CD8-positive, alpha-beta T cell (primary cell): ENCODE measurements at places on chromosomes 6 and 20. TPM values are rescaled to one million over a fixed set of nuclear protein-coding genes. Genes with fewer than 3 reads are reported as not detected.

- DNase-seq, result no peak
Measured at GRCh38 chr6:16973051-16973450, 128.8 kb upstream of the STMND1 start.

DNA sequence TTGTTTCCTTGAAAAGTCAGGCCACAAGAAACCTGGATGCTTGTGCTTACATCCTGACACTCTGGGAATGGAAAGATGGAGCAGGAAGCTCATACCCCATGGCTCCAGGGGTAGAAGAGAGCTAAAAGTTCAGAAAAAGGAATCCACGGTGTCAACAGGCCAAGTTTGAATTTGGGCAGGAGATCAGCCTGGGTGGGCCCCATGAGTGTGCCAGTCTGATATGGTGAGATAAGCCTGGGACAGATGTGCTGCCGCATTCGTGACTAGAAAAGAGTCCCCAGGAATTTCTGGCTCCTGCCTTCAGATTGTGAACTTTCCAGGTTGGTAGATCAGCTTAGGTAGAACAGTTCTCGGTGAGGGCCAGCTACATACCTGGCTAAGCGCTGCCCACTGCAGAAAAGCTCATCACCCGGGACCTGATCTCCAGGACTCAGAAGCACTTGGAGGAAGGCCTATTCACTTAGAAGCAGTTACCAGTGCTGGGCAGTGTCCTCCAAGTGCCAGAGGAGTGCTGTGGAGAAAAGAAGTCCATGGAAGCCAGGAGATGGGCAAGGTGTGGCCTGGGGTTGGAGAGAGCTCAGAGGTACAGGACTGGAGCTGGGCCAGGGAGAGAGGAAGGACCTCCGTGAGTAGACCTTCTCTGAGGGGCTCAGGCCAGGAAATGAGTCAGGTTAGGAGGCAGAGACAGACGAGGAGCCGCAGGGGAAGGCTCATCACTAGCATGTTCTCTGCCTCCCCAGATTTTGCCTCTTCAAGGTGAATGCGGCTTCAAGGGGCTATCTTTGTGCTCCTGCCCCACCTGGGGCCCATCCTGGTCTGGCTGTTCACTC is at the start of gene TSPO2:
TSS of gene TSPO2 (plus strand) at position 242 of the 830 bp plus-strand sequence. CDS start at position 761, 519 bp downstream.
- no peak for DNase-seq

GRCh38 chr6:35613762-35614161 is 75.0 kb downstream of the FKBP5 start:
- no peak for DNase-seq

DNA sequence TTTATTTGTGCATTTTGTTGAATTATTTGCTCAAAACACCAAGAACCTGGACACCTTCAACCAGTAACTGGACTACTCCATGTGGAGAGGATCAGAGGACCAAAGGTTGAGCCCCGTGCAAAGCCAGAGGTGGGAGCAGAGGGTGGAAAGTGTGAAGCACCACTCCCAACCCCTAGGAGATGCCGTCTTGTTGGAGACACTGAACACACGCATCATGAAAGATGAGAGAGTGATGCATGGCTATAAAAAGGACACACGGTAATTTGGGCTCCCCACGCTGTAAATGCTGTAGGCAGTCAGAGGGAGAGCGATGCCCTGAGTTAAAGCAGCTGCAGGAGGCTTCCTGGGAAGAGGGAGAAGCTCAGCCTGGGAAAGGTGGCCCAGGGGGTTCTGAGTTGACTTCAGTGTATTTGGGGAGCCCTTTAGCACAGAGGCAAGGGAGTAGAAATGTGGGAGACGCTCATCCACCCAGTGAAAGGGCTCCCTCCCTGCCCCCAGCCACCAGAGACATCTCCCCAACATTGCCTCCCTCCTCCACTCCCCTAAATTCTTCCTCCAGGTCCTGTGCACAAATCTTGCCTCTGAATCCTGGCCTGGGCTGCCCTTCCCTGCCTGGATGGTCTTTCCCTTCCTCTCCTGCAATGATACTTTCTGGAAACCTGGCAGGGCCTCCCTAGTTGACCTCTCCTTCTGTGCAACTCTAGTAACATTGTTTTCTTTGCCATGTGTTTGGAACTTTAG is 55.8 kb upstream of the IYD start:
- DNase-seq, result no peak

- no peak for DNase-seq
Measured at GRCh38 chr6:43976706-43977403, 150.4 kb downstream of the MRPL14 start.

GRCh38 chr6:43308101-43308989 is at the start of gene CRIP3:
Gene CRIP3, minus strand, starts transcription at chr6:43308826. Its CDS starts 34 bp downstream, at chr6:43308792.
- peak; percentile 21 for DNase-seq

- peak; percentile 45 for DNase-seq
Measured at GRCh38 chr20:32470025-32470861, 112.1 kb downstream of the ASXL1 start.

DNA sequence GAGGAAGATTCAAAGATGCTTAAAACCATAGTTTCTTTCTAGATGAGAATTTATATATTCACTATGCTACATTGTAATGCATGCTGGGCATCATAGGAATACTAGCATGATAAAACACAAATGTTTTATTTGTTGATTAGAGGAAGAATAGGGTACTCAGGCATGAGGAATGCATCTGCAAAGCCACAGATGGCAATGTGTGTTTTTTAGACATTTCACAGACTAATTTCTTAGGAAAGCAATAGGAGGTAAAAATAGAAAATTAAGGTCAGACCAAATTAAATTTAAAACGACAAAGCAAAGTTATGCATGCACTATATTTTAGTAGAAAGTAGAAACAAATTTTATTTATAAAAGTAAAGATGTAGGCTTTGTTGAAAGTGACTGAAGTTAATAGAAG is 2.1 kb downstream of the TTK start:
- DNase-seq, result no peak

DNA sequence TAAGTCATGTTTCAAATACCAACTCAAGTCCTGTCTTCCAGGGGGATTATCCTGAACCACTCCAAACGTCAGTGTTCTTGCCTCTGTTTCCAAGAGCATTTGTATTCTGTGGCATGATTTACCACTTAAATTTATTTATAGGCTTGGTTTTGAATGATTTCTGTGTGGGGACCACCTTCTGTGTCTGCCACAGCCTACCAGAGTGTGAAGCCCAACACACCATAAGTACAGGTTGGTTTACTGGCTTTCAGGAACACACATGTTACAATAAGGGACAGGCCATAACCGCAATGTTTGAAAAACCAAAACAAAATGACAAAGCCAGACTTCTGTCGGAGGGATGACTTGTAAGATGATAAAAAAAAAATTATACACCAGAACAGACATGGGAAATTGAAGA is 56.5 kb upstream of the MAP3K7 start:
- DNase-seq, result no peak

DNA sequence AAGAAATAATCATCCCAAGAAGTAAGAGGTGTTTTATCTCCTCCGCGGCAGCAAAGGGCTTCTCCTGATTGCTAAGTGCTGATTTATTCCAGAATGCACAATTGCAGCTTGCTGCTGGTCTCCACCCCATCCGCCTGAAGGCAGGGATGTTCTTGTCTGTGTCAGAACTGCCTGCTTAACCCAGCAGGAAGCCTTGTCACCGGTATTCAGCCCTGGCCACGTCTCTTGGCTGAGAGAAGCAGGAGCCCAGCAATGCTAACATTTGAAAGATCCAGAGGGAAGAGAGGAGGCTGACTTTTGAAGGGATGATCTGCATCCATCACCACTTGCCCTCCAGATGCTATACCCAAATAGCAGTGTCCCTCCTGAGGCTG is 4.2 kb downstream of the SCML4 start:
- DNase-seq, result peak; percentile 76

- no peak for DNase-seq
Measured at GRCh38 chr6:143167224-143167623, 106.5 kb downstream of the AIG1 start.

- DNase-seq, result no peak
Measured at GRCh38 chr6:147911686-147912085, 403.2 kb downstream of the SAMD5 start.

GRCh38 chr6:70369332-70369950 is 43.9 kb upstream of the FAM135A start:
- peak; percentile 64 for DNase-seq

- DNase-seq, result peak; percentile 70
Measured at GRCh38 chr6:157314705-157315321, 8.5 kb downstream of the TMEM242 start.

GRCh38 chr6:71886184-71887005 is at the start of gene RIMS1:
Gene RIMS1, plus strand, starts transcription at chr6:71886550. Its CDS starts 474 bp downstream, at chr6:71887024.
- DNase-seq, result no peak

- no peak for DNase-seq
Measured at GRCh38 chr6:91483415-91484105, 896.7 kb upstream of the MAP3K7 start.

DNA sequence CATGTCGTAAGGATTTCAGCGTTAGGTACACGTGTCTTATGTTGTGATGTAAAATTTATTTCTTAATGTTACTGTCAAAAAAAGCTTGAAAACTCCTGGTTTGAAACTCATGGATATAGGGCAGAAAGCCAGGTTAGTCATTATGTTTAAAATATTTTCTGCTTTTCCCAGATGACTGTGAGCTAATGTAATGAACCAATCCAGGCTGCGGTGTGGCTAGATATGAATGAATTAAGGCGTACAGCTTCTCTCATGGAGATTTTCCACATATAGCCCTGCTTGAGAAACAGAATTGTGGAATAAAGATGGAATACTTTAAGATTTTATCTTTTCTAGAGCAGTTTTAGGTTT is 80.3 kb upstream of the STMND1 start:
- no peak for DNase-seq

- no peak for DNase-seq
Measured at GRCh38 chr20:20755231-20755630, 42.8 kb upstream of the RALGAPA2 start.

GRCh38 chr6:10852361-10852960 is 14.1 kb upstream of the MAK start:
- DNase-seq, result no peak

DNA sequence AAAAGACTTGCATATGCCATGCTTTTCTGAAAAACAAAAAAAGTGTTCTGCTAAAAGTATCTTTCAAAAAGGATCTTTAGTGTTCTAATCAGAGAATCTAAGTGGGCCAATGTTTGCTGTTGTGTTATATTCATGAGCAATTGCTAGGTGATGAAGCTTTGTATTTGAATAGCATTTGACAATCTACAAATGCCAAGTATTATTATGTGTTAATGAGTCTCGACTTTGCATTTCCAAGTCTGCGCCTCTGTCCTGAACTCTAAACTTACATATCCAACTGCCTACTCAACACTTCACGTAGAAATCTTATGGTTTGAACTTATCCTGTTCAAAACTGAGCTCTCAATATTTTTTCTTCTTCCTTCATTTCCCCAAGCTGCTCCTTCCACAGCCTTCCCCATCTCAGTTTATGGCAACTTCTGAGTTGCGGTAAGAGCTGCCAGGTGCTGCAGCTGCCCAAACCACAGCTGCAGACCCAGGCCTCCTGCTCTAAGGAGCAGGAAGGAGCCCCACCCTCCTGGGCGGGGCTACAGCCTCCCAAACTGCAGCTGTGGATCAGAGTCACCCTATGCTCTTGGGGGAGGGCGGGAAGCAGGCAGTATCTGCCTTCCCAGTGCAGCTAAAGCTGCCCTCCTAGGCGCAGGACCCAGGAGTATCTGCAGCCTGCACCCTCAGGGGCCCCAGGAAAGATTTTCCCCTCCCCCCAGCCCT is 16.7 kb upstream of the MAK start:
- no peak for DNase-seq

DNA sequence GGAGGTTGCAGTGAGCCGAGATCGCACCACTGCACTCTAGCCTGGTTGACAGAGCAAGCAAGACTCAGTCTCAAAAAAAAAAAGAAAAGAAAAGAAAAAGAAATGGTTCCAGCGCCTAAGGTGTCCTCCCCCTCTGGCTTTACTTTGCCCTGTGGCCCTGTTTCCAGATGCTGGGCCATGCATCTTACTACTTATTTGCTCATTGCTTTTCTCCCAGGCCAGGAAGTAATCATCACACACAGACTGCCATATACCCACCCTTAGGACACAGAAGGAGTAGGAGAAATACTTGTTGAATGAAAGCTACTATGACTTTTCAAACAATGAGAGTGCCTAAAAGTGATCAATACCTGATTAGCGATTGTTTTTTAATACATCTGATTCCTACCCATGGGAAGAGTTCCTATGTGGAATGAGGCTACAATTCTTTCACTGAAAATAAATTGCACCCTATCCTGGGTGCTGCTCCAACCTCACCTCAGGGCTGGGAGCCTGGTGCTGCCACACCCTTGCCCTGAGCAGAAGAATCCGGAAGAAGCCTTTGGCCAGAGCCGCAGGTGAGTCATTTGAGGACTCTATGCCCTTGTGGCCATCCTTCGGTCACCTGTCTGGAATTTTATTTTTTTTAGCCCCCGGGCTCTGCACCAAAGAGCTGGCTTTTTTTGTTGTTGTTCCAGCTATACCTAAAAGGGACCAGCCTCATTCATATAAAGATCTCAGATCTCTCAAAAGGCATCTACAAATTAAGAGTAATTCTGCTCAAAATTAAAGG is 22.7 kb upstream of the TFAP2C start:
- DNase-seq, result no peak

GRCh38 chr6:129073691-129074395 is 190.9 kb downstream of the LAMA2 start:
- no peak for DNase-seq

- no peak for DNase-seq
Measured at GRCh38 chr20:45173522-45173921, 1.2 kb upstream of the PI3 start.

- DNase-seq, result no peak
Measured at GRCh38 chr6:57147401-57147800, 24.7 kb upstream of the BAG2 start.

Gene BEND3
- total RNA-seq, result 1.7 TPM

Gene NTSR1
- total RNA-seq, result not detected

Gene LY6G6F
- not detected for total RNA-seq

Gene GABRR2
- total RNA-seq, result 0.64 TPM

Gene STMN3
- total RNA-seq, result 64.2 TPM

Gene PRPH2
- total RNA-seq, result not detected
